ENCODE measurements at places on chromosomes 5 and 9.
A peak's percentile ranks its signal among the peaks of the same experiment; 100 is the strongest.

DNA sequence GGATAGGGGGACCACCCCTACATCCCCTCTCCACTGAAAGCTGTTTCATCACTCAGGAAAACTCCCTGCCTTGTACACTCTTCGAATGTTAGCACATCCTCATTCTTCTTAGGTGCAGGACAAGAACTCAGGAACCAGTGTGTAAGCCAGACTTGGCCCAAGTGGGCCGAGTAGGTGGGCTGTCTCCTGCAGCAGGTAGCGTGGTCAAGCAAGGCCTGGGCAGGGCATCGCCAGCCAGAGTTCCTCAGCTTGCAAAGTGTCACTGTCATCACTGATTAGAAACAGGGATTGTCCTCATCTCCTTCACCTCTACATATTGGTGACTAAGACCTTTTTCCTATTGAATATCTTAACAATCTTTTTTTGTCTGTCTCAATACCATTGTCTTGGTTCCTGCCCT is 22.3 kb downstream of the SMIM15 start:
- DNase-seq = no peak

- DNase-seq = no peak
These were observed 38.9 kb upstream of the FOXB2 start for GRCh38 chr9:76980566-76980965.

- peak; percentile 30 for DNase-seq
These were observed 47.4 kb downstream of the NDUFS4 start for GRCh38 chr5:53607886-53608285.

- peak; percentile 81 for DNase-seq
These were observed 86.2 kb downstream of the TTC39B start for GRCh38 chr9:15220658-15221318.

GRCh38 chr5:56233230-56233629 is at the start of gene ANKRD55:
TSS of gene ANKRD55 (minus strand) at chr5:56233330. CDS start at chr5:56232913, 417 bp downstream.
- DNase-seq = peak; percentile 18

- peak; percentile 86 for DNase-seq
These were observed at the start of gene MCC for GRCh38 chr5:113487781-113488644. TSS of gene MCC (minus strand) at chr5:113488453.

DNA sequence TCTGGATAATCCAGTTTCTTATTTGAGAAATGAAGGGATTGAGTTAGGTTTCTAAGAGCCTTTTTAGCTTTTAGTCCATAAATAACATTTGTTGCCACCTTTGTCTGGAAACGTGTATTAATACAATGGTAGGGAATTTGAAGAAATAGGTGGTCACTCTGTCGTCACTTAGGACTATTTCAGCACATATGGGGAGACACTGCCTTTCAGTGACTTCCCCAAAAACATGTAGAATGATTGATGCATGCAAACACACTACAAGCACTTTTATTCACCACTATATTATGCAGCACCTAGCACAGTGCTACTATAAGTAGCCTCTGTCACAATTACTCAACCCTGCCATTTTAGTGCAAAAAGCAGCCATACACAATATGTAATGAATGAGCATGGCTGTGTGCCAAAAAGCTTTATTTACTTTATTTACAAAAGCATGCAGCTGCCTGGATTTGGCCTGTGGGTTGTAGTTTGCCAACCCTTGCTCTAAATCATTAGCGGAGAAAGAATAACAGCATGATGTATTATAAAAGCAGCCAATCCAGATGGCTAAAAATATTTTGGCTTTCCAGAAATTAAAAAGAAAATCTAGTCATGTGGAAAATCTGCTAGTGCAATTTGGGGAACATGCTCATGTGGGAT is 154.2 kb upstream of the HMHB1 start:
- DNase-seq = no peak

DNA sequence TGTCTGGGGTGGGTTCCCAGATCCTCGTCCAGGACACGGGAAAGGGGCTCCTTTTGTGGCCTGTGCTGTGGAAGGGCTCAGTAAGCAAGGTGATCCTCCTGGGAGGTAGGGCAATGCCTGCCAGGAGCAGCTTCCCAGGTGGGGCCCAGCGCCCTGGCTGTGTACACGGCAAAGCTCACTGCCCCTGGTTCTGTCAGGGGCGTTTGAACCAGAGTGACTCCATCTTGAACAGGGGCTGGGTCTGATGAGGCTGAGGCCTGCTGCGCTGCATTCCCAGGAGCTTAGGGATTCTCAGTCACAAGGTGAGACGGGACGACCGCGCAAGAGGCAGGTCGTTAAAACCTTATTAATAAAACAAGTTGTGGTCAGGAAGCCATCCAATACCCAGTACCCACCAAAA is 19.9 kb upstream of the SLC12A7 start:
- DNase-seq = no peak

DNA sequence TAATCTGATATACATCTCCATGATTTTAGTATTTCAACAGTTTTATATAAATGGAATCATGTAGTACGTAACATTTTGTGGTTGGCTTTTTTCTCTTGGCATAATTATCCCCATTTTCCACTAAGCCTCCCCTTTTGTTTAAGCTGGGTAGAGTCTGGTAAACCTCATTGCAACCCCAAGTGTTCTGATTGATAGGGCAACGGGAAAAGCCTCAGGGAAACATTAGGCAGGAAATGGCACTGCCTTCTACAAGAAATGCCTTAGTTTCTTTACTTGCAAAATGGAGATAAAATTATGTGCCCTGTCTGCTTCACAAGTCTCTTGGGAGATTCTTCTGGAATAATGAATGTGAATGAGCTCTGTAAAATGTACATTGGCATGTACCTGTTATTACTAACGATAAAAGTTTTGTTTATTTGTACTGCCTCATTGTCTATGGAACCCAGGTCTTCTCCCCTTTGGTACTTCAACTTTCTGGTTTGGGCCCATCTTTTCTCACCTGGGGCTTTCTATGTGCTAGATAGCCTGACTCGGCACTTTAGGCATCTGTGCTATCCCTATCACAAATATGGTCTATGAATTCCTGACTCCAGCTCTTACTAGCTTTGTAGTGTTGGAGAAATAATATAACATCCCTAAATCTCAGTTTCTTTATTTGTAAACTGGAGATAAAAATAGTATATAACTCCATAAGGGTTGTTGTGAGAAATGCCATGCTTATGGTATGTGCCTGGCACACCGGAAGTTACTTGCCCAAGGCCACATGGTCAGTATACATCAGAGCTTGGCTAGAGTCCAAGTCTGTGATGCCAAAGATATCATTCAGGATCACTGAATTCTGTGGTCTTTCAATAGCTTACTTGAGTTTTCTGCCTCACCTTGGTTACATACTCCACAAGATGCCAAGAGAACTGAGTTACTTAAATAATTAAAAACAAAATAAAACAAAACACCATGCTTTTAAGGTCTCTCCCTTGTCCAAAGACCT is 48.2 kb upstream of the ZNF169 start:
- DNase-seq = peak; percentile 10
